GDM1 (cell line): ENCODE measurements at places on chromosomes 7 and 10.

DNA sequence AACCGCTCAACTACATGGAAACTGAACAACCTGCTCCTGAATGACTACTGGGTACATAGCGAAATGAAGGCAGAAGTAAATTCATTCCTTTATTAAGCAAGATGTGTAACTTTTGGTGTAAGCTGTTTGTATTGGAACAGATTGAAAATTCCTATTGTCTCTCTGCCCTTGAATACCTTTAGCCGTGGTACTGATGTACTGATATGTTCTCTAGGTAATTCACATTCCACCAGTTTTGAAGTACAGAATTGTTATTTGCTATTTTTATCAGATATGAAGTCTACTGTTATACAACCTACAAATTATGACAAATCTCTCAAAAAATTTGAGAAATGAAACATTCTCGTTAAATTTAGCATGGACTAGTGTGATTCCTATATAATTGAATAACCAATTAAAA, 17.7 kb downstream of the ZMYND11 start:
- DNase-seq, result no peak

DNA sequence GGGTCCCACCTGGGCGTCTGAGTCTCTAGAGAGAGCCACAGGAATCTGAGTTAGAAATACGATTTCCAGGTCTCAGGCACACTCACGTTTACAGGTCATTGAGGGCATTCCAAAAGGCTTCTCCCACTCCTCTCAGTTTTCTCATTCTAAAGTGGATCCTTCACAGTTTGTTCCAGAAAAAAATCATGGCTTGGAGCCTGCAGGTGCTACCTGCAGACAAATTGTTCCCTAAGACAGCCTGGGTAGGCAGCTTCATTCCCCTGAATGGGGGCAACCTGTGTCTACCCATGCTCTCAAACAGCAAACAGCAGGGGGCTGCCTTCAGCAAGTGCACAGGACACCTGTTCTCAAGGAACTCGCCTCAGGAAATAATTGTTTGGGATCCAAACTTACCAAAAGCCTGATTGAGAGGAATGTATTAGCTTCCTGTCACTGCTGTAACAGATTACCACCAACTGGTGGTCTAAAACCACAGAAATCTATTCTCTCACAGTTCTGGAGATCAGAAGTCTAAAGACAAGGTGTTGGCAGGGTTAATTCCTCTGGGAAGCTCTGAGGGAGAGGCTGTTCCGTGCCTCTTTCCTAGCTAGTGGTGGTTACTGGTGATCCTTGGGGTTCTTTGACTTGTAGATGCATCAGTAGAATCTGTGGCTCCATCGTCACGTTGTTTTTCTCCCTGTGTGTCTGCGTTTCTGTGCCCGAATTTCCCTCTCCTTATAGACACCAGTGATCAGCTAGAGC, 117.2 kb downstream of the RAB11FIP2 start:
- no peak for DNase-seq

- no peak for DNase-seq
Measured at GRCh38 chr7:149321978-149322541, 60.1 kb downstream of the ZNF783 start.

DNA sequence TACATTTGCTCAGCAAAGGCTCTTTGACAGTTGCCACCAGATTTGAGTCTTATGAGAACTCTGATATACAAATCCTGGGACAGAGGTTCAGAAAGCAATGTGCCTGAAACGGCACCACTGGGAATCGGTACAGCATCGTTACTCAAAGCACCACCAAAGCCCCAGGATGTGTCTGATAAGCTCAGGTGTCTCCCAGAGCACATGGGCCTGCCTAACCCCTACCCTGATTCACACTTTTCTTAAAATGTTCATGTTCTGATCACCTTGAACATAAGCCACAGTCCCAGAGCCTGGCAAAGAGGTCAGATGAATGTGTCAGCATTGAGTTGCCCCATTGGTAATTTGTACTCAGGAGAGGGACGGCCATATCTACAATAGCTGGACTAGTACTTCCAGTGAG, 545.8 kb upstream of the AUTS2 start:
- DNase-seq, result no peak

GRCh38 chr7:1559626-1560590, 3.9 kb upstream of the TMEM184A start:
- no peak for DNase-seq

DNA sequence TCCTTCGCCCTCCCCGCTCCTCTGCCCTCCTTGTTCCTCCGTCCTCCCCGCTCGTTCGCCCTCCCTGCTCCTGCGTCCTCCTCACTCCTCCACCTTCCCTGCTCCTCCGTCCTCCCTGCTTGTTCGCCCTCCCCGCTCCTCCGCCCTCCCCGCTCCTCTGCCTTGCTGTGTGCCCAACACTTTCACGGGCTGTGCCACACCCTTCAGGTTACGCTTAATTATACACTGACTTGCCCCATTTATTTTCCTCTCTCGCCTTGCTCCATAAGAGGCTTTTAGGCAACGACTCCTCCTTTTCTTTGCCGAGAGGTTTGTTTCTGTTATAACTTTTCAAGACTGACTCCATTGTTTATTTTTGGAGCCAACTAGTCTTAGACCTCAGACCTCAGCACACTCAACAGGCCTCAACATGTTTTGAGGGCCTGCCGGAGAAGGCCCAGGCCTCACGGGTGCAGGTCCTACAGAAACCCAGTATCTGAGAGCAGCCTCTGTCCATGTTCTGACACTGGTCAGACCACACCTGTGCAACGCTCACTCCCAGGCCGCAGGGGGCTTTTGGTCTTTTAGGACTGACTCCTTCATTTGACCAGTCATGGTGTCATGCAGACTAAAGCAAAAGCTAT, 18.2 kb upstream of the PRKAG2 start:
- no peak for DNase-seq

DNA sequence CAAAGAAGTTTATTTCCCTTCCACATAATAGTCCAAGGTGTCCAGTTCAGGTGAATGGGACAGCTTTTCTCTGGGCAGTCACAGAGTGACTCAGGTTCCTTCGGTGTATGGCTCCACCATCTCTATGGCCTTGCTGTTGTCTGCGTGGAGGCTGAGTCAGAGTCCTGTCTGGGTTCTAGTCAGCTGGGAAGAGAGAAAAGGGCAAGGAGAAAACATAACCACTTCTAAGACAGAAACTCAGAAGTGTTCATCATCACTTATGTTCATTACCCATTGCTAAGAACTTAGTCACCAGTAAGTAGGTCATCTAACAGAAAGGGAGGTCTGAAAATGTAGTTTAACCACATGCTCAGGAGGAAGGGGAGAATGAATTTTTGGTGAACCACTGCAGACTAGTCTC, 32.4 kb upstream of the CCDC7 start:
- no peak for DNase-seq

DNA sequence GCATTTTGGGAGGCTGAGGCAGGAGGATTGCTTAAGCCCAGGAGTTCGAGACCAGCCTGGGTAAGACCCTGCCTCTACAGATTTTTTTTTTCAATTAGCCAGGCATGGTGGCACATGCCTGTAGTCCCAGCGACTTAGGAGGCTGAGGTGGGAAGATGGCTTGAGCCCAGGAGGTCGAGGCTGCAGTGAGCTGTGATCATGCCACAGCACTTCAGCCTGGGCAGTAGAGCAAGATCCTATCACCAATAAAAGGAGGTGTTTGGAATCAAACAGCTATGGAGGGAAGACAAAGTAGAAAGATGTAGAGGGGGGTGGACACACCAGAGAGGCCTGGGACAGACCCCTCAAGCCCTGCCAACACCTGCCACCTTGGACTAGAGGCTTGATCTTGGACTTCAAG, 9.1 kb upstream of the TNRC18 start:
- DNase-seq, result no peak

- DNase-seq, result no peak
Measured at GRCh38 chr7:24727154-24728120, 29.8 kb downstream of the GSDME start.

DNA sequence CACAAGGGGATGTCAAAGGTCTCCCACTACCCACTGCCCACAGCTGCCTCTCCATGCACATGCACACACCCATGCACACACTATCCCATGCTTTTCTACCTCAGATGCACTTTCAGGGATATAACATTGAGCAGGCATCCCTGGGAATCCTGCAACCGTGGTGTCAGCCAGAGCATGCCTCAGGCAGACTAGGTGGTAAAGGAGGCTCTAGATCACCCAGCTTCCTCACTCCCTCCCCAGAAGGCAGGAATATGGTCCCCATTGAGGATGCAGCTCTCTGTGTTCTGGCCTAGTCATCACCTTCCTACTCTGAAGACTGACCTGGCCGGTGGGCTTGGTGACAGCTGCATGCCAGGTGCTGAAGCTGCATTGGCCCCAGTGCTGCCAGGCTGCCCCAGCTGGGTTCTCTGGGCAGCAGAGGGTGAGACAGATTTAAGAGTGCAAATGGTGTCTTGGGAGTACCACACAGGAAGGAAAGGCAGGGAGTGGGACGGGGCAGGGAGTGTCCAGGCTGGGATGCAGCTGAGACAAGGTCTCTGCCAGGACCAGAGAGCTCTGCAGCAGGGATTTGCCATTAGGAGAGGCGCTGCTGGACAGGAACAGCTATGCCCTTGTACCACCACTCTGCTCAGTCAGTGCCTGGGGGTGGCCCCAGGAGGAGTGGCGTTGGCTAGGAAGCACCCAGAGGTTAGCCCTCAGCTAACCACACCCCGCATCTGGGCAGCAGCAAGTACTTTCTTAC, 53.4 kb upstream of the GDF10 start:
- no peak for DNase-seq

DNA sequence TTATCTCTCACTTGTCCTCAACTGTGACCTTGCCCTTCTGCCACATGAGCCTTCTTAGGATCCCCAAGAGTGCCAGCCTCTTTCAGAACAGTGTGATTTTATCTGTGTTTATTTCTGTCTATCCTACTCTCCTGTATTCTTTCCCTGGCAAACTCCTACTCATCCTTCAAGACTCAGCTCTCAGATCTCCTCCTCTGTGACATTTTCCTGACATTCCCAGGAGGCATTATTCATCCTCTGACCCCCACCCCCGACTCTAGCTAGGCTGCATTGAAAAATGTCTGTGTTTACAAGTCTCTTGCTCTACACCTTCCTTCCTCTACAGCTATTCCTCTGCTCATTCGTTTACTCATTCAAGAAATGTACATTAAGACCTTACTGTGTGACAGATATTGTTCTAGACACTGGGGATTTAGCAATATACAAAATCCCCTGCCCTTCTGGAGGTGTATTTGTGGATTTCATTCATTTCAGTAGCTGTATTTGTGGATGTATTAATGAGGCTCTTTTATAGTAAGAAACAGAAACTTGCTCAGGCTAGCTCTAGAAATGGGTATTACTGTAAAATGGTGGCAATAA, 61.4 kb upstream of the COMTD1 start:
- no peak for DNase-seq

DNA sequence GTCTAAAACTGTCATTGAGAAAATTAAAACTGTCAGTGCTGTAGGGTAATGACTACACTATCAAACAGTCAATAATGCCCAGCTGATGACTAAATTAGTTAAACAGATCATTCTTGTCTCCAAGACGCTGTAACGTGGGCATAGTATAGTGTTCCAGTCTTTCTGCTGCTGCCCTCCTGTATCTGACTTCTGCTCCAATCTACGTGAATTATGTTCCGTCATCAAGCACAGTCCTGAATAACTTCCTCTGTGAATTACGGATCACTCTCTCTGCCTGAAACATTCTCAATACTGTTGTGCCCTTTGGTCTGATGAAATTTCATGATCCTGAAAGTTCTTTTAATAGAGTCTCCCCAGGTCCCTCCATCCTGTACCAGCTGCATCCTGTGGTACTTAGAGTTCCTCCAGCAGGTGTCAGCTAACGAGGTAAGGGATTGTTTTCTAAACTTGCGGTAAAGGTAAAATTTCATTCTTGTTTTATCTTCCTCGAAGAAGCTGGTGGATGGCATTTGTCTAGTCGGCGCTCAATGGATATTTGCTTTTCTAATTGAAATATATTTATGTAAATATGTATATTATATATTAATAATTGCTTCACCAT, 393.5 kb upstream of the ADARB2 start:
- DNase-seq, result no peak

- DNase-seq, result no peak
Measured at GRCh38 chr10:123904834-123905409, 13.3 kb upstream of the CPXM2 start.

DNA sequence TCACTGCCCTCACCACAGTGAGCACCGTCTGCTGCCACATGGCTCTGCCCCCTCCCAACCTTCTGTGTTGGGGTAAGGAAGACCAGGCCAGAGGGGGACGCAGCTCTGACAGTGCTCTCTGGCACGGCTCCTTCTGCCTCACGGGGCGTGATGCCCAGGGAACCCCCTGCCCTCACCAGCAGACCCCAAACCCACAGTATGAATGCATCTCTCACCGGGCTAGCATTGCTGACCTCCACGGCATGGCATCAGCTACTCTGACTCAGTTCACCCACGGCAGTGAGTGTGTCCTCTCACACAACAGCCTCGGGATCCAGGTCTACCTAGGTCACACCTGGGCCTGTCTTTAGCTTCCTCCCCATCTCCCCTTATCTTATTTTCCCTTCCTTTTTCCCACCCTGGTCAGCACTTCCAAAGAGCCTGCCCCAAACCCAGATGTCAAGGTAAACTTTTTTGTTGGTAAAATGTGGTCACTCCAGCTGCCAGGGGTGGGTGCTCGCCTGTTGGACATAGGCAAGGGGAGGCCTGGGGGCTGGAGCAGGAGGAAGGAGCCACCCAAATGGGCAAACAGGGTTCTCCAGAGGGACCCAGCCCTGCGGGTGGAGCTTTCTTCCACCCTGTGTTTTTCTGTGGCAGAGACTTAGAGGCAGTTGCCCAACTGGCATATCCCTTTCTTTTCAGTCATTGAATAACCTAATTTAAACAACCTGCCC, 4.4 kb downstream of the CALML3 start:
- no peak for DNase-seq

GRCh38 chr10:29876008-29876555, 183.3 kb downstream of the JCAD start:
- no peak for DNase-seq

DNA sequence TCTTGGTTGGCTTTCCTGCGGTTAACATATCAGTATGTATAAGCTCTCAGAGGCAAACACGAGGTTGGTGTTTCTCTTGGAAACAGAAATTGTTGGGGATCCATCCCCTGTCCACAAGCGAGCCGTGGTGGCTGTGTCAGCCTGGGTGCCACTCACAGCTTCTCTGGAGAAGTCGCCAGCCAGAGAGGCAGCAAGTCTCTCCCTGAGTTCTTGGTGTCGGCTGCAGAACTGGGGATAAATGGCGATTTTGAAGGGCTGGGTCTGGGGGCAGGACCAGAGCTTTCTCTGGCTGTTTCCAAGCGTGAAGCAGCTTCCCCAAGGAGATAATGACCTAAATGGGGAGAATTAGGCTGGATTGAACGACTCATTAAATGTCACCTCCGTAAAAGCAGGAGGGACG, 335.3 kb downstream of the GLRX3 start:
- no peak for DNase-seq

DNA sequence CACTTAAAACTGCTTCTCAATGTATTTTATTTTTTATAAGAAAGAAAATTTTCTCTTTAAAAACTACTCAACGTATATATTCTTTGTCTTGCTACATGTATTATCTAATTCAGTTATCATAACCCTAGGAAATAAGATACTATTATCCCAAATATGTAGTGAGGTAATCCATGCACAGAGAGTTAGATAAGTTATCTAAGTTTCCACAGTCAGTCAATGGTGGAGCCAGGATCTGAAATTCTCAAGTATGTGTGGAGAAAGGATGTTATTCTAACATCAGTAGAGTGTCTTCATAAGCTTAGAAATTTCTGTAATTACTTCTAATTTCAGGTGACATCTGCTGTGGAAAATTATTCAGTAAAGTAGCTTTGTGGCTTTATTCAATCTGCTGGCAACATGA, 239.9 kb downstream of the CSTF2T start:
- DNase-seq, result no peak
